PC-3 (cell line): ENCODE measurements at places on chromosomes 4 and X. TPM values are rescaled to one million over a fixed set of nuclear protein-coding genes. Genes with fewer than 3 reads are reported as not detected.
A peak's percentile ranks its signal among the peaks of the same experiment; 100 is the strongest.

- no peak for DNase-seq
Observed at GRCh38 chr4:253936-254756, 51.1 kb downstream of the ZNF732 start.

DNA sequence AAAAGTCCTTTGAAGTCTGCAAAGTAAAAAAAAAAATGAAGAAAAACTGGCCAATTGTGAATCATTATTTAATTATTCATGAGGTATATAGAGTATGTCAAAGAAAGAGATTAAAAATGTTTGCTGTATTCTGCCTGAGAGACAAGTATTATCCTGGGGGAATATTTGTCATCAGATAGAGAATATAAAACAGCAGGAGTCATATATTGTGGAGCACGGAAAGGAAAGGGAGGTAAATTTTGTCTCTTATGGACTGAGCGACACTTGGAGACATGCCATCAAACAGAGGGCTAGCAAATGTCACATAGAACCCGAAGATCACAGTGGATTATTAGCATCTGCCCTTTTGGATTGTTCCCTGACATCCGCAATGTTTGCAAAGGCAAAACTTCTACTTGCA lies 39.2 kb upstream of the FAT1 start:
- peak; percentile 21 for DNase-seq

DNA sequence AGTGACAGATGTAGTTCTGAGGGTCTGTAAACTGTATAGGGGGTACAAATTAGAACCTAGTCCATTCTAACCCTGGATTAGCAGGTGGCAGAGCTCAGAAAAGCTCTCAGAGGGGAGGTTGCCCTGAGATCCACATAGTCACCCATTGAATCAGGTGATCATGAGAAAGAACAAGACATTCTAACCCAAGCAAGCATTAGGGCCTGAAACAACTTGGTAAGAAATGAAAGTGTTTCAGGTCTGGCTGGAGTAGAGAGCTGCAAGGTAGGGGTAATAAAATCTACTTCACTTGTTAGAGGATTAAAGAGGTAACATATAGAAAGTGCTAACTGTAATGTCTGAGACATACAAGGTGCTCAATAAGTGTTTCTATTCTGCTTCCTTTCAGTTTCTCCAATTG lies 8.8 kb upstream of the BMP2K start:
- no peak for DNase-seq

GRCh38 chr4:159079074-159079473 lies 23.8 kb upstream of the RAPGEF2 start:
- DNase-seq = no peak

DNA sequence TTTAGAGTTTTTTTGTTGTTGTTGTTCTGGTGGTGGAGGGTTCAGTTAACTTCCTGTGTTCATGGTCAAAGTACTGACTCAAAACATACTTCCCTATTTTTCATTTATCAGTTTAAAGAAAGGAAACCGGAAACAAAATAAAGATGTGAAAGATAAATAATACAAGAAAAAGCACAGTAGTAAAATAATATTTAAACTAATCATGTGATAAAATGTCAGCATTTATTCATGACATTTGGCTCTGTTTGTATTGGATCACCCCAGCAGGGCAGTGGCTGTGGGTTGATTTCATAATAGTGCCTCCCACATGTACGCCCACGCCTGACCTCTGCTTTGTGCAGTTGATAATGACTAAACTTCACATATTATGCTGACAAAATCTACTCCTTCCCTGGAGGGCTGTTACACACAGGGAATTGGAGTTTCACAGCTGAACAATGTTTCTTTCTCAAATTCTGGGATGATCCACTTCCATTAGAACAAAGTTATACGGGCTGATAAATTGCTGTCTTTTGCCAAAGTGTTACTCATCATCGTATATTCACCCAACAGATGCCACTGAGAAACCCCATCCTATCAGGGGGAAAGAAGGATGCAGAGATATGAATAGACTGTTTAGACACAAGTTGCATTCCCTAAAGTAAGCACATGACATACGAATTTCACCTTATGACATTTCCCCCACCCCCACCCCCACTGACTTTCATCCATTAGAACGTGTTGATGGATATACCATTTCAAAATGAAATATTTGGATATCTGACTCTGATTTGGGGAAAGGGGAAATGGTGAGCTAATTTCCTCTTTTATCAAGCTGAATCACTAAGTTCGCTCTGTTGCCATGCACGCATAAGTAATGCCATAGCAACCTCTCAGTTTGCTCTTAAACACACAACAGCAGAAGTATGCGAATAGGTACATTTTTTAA lies 48.3 kb downstream of the AMELX start:
- DNase-seq = peak; percentile 88

- peak; percentile 86 for DNase-seq
Observed at GRCh38 chr4:54320826-54321685, 92.0 kb downstream of the PDGFRA start.

- peak; percentile 25 for DNase-seq
Observed at GRCh38 chr4:108512615-108513505, 107.5 kb upstream of the RPL34 start.

GRCh38 chrX:153902385-153902784 lies 2.1 kb upstream of the AVPR2 start:
- peak; percentile 24 for DNase-seq

- no peak for DNase-seq
Observed at GRCh38 chr4:161919442-161920220, 244.2 kb downstream of the FSTL5 start.

- no peak for DNase-seq
Observed at GRCh38 chr4:181416966-181417365, 826.2 kb upstream of the TENM3 start.

DNA sequence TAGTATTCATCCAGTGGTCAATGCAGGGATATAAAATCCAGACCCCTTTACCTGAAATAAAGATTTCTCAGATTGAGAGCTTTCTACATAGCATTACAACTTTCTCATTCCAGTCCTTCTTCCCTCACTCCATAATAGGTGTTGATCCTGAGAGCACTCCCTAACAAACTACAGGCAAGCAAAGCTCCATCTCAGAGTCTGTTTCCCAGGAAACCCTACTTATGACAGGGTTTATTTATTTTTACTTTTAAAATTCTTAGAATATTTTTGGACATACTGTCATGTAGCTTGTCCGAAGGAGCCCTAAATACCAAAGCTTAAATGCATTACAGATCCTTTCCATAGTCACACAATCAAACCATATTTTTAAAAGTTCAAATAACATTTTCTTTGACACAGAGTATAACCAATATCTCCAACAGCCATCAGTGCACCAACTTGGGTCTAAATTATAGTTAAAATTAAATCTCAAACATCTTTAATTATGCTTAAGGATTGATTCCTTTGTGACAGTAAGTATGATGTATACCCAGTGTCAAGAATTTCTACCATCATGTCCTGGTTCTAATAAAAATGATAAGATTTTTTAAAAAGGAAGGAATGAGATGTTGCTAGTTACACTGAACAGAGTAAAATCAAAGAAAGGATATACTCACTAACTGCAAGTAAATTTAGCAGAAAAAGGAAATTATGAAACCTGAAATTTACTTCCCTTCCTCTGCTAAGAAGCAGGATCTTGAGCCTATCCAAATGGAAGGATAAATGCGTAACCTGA lies 580.4 kb upstream of the ADGRL3 start:
- DNase-seq = no peak

DNA sequence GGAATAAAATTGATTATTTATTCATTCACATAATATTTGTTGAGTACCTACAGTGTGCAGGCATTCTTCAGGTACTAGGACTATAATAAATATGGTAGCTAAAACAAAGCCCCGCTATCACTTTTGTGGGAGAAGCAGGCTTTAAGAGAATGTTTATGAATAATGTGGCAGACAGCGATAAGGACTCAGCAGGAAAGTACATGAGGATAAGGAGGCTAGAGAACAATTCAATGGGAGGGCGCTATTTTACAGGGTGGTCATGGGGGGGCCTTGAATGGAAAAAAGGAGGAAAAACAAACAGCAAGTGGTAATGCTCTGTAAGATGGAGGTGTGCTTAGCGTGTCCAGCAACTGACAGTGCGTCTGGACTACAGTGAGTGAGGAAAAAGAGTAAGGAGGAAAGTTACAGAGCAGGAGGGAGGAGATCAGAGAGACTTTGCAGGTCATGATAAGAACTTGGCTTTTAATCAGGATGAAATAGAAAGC lies 264.2 kb upstream of the ETNPPL start:
- no peak for DNase-seq

- no peak for DNase-seq
Observed at GRCh38 chrX:129092242-129092641, 431.0 kb downstream of the SMARCA1 start.

DNA sequence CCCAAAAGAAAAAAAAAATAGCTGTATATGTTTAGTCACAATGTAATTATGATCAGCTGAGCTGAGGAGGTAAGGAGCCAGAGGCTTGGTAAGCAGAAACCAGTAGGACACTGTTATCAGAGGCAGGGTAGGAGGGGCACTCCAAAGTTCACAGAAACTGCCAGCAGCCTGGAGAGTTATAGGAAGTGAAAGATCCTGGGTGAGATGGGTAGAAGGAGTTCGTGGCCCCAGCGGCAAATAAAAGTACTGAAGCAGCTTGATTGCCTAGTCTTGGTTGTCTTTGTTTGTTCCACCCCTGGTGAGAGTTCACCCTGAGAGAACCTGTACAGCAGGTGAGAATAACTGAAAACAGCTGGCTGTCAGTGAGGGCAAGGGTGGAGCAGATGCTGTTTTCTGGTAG lies 340.8 kb downstream of the ADGRL3 start:
- DNase-seq = no peak

DNA sequence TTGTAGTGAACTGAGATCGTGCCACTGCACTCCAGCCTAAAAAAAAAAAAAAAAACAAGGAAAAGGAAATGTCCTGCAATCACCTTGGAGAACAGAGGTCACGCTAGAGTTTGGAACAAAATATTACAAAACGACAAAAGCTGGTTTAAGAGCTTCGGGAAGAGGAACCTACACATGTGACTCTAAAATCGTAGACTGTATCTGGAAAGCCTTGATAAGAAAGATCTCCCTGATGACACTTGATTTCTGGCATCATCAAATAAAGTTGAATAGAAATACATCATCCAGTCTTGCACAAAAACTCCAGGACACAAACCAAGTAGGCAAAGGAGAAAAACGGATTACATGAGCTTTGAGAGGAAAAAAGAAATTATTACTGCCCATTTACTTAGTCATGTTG lies 31.1 kb upstream of the DOCK11 start:
- DNase-seq = no peak

DNA sequence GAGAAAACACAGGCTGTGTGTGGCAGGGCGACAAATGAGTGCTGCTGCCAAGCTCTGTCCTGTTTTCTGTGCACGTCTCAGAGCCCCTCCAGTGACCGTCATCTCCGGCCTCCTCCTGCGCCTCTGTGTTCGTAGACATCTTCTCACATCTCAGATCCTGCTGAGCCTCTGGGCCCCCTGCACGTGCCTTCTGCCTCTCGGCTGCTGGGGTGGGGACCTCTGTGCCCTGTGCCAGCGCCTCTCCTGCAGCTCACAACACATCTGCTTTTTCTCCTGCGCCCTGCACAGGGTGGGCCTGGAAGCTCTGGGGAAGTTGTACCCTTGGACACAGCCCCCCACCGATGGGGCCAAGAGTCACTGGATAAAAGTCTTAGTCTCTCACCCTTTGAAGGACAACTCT lies 2.4 kb upstream of the CTAG2 start:
- no peak for DNase-seq

GRCh38 chr4:54032558-54033135 lies 31.8 kb downstream of the CHIC2 start:
- DNase-seq = no peak

GRCh38 chrX:154505734-154506133 lies 10.3 kb downstream of the FAM3A start:
- peak; percentile 76 for DNase-seq

Gene MAGEC1
- not detected in 2 replicates for total RNA-seq

Gene SEC24D
- 14.4 and 18.4 TPM in 2 replicates for total RNA-seq

Gene XAGE3
- total RNA-seq = not detected in 2 replicates

Gene LRAT
- total RNA-seq = 0.55 and 0.92 TPM in 2 replicates

Gene NLRP2B
- total RNA-seq = not detected in 2 replicates

Gene NMU
- total RNA-seq = 28.5 and 40.2 TPM in 2 replicates

Gene CXCL1
- total RNA-seq = 239 and 267 TPM in 2 replicates
